ENCODE measurements at places on chromosomes 11 and 22. TPM values are rescaled to one million over a fixed set of nuclear protein-coding genes. Genes with fewer than 3 reads are reported as not detected.

The ABCG4 gene
- not detected for total RNA-seq

DNA sequence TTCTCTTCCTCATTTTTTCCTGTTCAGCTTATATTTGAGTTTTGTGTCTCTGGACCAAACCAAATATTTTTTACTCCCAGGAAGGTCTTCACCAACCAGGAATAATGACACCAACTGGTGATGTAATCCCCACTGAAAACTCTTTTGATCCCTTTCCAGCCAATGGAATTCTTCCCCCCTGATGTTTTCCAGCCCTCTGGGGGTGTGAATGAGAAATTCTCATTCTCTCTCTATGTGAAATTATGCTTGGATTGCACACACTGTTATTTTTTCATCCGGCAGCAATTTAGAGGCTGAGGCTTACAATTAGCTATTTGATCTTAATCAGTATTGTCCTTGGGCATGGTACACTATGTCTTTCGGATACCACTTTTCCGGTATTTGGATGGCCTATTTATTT is 39.5 kb upstream of the SLC1A2 start:
- H3K4me1 ChIP-seq, result no peaks in the 10 kb centered on the region
- peak; percentile 18 for DNase-seq
- no peaks in the 10 kb centered on the region for H3K36me3 ChIP-seq
- no peak overlapping the region for H3K4me3 ChIP-seq

DNA sequence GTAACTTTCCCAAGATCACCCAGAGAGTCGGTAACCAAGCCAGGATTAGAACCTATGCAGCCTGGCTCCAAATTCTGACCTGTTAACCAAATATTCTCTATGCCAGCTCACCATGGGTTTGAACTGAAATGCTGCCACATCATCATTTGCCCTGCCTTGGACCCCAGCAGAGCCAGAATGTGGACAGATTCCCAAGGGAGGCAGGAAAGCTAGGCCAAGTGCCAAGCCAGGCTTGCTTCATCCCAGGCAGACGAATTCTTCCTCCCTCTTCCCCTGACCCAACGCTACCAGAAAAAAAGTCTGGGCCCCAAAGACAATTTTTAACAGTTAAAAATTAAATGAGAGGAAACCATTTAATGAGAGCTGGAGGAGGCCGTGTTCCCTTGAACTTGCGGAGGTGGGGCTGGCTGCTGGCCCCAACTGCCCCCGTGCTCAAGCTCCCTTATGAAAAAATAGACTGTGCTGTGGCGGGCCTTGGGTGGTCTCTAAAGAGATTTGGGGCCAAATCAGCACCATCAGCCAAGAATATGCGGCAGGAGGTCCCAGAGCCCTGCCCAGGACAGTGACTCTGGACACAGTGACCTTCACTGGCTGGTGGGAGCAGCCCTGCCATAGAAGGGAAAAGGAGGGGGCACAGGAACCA is 184.1 kb upstream of the SYT13 start:
- no peak overlapping the region for H3K4me3 ChIP-seq
- H3K27ac ChIP-seq, result no peak overlapping the region
- peaks cover 17% of the 10 kb centered on the region for H3K27me3 ChIP-seq
- peak; percentile 74 for DNase-seq
- no peaks in the 10 kb centered on the region for H3K36me3 ChIP-seq

- DNase-seq, result peak; percentile 49
- H3K4me1 ChIP-seq, result peaks cover 26% of the 10 kb centered on the region
- peaks cover 6% of the 10 kb centered on the region for H3K36me3 ChIP-seq
- H3K27ac ChIP-seq, result peak overlapping the region; percentile 55
- no peak overlapping the region for H3K4me3 ChIP-seq
- no peaks in the 10 kb centered on the region for H3K27me3 ChIP-seq
Measured at GRCh38 chr11:117071344-117071787, 26.9 kb downstream of the SIK3 start.

DNA sequence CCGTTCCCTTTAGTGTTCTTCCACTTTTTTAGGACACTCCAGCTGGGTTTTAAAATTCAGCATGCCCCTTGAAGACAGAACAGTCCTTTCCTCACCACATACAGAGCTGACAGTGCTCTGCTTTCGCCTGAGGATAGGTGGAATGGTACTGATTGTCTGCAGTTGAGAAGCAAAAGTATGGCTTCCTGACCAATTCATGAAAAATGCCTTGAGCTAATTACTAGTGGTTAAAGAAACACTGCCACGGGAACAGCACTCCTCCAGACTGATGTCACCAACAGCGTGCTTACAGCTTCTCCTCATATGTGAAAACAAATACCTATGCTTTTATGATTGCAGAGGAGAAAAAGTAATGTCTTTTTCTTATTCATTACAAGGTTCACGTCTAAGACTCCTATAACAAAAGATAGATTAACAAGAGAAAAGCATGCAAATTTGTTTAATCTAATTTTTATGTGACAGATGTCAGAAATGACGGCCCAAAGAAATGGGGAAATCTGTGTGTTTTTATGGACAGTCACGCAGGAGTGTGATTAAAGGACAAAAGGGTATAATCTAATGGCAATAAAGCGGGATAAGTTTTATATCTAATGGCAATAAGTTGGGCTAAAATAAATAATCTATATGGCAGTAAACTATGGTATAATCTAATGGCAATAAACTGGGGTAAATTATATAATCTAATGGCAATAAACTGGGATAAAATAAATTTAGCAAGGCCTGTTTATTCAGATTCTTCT is 123.4 kb upstream of the ARHGAP42 start:
- peaks cover 14% of the 10 kb centered on the region for H3K4me1 ChIP-seq
- H3K36me3 ChIP-seq, result no peaks in the 10 kb centered on the region
- H3K27me3 ChIP-seq, result no peaks in the 10 kb centered on the region
- DNase-seq, result no peak
- H3K27ac ChIP-seq, result no peak overlapping the region
- H3K4me3 ChIP-seq, result no peak overlapping the region

DNA sequence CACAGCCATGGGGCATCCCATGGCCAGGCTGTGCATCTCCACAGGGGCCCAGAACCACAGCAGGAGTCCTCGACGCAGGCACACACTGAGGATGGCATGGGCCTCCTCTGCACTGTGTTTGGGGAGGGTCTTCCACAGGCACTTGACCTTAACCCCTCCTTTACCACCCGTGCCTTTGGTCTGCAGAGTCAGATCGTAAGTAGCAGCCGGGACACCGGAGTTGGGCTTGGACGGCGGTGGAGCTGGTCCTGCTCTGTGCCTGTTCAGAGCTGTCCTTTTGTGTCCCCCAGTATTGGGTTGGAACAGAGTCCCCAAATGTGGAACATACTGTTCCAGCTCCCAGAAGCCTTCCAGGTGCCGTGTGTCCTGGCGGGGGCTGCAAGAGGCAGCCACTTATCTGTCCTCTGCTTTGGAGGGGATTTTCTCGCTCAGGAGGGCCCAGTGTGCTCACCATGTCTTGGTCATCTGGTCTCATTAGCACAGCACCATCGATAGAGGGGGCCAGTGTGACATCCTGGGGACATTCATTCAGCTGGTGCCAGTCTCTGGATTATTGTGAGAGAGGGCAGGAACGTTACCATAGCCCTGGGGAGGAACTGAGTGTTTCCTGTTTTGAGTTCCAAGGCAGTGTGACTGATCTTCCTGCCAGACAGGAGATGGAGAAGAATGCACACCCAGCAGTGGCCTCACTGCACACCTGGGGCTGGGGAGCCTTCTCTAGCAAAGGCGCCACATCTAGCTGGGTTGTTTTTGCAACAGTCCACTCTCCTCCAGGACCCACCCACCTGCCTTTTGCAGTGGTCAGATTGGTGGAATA is 12.4 kb downstream of the CRELD2 start:
- no peaks in the 10 kb centered on the region for H3K27me3 ChIP-seq
- H3K27ac ChIP-seq, result no peak overlapping the region
- DNase-seq, result peak; percentile 83
- H3K36me3 ChIP-seq, result peaks cover 13% of the 10 kb centered on the region
- H3K4me1 ChIP-seq, result peaks cover 12% of the 10 kb centered on the region

The ALDH3B2 gene
- not detected for total RNA-seq

The DEFB131B gene
- total RNA-seq, result not detected

GRCh38 chr22:33880986-33881385 is 39.3 kb downstream of the LARGE1 start:
- no peaks in the 10 kb centered on the region for H3K27me3 ChIP-seq
- H3K4me1 ChIP-seq, result peaks cover 18% of the 10 kb centered on the region
- no peak overlapping the region for H3K27ac ChIP-seq
- no peak for DNase-seq
- no peak overlapping the region for H3K4me3 ChIP-seq
- H3K36me3 ChIP-seq, result no peaks in the 10 kb centered on the region

The OR8A1 gene
- not detected for total RNA-seq

DNA sequence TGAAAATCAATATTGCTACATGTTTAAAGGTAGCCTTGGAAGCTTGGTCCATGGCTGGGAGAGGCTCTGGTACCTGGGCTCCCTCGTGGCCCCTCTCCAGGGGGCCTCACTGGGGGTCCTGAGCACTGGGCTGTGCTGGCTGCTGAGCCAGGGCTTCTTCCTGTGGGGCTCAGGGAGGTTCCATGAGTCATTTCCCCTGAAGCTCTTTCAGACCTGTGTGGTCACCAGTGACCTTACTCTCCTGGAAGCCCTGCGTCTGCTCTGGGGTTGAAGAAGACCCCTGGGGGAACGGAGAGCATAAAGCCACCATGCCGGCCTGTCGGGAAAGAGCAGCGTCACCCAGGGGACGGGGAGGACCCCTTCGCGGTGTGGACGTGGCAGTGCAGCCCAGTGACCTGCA is 389.0 kb downstream of the TBC1D22A start:
- no peak overlapping the region for H3K27ac ChIP-seq
- H3K27me3 ChIP-seq, result no peaks in the 10 kb centered on the region
- H3K4me1 ChIP-seq, result peaks cover 13% of the 10 kb centered on the region
- peaks cover 6% of the 10 kb centered on the region for H3K36me3 ChIP-seq

The KDM4E gene
- not detected for total RNA-seq

GRCh38 chr11:76141901-76142588 is 64.3 kb downstream of the WNT11 start:
- H3K36me3 ChIP-seq, result peaks cover 20% of the 10 kb centered on the region
- H3K27me3 ChIP-seq, result no peaks in the 10 kb centered on the region
- H3K4me3 ChIP-seq, result no peak overlapping the region
- peaks cover 6% of the 10 kb centered on the region for H3K4me1 ChIP-seq
- no peak for DNase-seq
- H3K27ac ChIP-seq, result no peak overlapping the region

DNA sequence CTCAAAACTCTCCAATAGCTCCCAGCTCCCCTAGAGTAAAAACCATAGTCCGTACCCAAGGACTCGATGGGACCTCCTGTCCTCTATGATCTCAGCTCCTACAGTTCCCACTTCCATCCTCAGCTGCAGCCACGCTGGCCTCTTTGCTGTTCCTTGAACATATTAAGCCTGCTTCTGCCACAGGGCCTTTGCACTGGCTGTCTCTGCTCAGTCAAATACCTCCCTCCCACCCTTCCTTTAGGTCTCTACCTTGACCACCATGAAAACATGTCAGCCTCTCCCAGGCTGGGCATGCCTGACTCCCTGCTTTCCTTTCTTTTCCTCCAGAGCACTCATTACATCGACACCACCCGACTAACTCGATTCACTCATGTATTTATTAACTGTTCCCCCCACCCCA is 24.5 kb downstream of the TMEM184B start:
- peaks cover 26% of the 10 kb centered on the region for H3K36me3 ChIP-seq
- no peak overlapping the region for H3K27ac ChIP-seq
- H3K4me1 ChIP-seq, result no peaks in the 10 kb centered on the region
- H3K4me3 ChIP-seq, result no peak overlapping the region
- DNase-seq, result no peak
- no peaks in the 10 kb centered on the region for H3K27me3 ChIP-seq
